NCI-H2107 (cell line): ENCODE measurements at places on chromosomes 3 and 15.

DNA sequence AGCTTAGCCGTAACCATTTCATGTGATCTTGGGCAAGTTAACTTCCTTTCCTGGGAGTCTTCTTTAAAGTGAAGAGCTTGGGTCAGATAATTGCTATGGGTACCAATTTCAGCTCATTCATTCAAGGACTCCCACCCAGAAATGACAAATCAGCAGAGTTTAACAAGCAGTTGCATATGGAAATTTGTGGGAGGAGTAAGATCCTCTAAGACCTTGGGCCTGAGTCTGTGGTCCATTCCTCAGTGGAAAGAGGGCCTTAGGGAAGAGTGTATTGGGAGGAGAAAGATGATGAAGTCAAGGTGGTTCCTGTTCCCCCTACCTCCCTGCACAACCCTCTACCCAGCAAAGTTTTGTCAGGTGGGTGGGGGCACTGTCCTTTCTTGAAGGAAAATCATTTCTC is 42.1 kb downstream of the RBP2 start:
- DNase-seq, result no peak

- no peak for DNase-seq
Measured at GRCh38 chr3:198071602-198072287, 111.7 kb downstream of the LMLN start.

GRCh38 chr3:103532986-103533385 is 1098.2 kb downstream of the ZPLD1 start:
- no peak for DNase-seq

DNA sequence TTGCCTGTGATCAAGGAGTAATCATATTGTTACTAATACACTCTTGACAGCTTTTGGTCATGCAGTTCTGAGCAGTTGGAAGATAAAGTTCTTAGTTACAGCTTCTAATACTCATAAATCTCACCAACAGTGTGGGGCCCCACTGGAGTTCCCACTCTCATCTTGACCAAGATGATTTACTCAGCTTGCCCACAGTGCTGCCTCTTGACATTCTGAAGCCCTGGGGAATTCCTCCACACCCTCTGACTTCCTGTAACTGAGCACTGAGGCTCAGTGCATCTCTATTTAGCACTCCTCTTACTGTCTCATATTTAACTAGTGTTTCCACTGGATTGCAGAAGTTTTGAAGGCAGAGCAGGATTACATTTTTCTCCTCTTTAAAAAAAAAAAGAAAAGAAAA is 1.9 kb upstream of the ARL6IP5 start:
- no peak for DNase-seq

- no peak for DNase-seq
Measured at GRCh38 chr15:47764666-47765065, 47.4 kb downstream of the SEMA6D start.

GRCh38 chr3:2985479-2985878 is 124.7 kb downstream of the IL5RA start:
- DNase-seq, result no peak

GRCh38 chr3:101379658-101380376 is 59.4 kb upstream of the IMPG2 start:
- DNase-seq, result no peak

DNA sequence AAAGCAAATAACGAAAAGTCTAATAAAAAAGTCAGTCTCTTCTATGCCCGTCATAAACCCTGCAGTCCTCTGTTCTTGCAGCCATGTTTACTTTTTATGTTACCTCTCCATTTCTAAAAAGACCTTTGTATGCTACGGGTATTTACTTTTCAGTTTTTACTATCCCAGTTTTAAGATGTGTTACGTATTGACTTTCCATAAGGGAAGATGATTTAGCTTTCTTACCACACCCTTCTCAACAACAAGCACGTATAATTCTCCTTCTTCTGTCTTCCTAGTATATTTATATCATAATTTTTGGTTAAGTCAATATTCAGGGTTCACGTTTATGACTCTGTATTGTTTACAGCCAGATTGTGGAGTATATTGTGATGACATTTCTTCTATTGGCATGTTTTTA is 10.8 kb downstream of the TRNT1 start:
- DNase-seq, result no peak

DNA sequence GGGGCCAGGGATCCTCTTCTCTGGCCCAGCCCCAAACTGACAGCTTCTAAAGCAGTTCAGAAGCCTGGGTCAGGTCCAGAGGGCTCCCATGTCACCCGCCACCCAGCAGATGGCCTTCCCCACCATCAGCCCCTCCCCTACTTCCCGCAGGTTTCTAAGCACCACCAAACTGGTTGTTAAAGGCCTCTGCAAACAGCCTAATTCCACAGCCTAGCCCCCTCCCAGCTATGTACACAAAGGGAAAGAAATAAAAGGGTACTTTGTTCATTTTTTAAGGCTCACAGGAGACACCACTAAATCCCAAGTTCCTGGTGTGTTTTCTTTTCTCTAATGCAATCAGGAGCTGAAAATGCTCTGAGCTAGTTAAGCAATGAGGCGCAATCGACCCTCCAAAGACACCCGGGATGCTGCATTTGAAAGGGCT is 30.6 kb downstream of the PLCH1 start:
- DNase-seq, result no peak

DNA sequence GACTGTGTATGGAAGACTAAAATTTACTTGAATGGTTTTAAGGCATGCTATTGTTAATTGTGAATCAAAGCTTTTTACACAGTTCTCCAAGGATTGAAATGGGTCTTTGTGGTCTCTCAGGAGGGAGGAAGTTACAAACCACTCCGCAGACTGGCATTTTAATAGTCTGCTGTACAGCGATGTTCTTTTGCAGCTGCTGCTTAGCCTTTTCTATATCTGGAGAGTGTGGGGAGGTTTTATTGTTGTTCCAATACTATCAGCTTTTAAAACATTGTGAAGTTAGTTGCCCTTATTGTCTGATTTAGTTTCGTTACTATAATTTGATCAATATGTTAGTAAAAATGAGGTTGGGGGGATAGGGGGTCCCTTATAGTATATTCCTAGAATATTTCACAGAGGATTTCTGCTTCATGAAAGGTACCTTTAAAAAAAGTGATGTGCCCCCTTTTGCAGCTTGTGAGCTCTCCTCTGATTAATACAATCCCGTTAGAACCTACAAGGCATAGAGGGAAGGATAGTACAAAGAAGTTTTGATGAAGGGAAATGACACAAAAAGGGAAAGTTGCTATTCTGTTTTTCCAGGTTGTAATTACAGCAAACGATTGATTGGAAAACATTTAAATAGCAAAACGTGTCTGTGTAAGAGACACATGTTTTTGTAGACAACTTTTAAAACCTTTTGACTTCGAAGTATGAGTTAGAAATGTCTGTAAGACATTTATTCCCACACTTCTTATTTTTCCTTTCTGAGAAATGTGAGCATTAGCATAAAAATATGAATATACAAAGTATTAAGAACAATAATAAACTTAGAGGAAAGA is 158.3 kb upstream of the CGNL1 start:
- DNase-seq, result no peak

DNA sequence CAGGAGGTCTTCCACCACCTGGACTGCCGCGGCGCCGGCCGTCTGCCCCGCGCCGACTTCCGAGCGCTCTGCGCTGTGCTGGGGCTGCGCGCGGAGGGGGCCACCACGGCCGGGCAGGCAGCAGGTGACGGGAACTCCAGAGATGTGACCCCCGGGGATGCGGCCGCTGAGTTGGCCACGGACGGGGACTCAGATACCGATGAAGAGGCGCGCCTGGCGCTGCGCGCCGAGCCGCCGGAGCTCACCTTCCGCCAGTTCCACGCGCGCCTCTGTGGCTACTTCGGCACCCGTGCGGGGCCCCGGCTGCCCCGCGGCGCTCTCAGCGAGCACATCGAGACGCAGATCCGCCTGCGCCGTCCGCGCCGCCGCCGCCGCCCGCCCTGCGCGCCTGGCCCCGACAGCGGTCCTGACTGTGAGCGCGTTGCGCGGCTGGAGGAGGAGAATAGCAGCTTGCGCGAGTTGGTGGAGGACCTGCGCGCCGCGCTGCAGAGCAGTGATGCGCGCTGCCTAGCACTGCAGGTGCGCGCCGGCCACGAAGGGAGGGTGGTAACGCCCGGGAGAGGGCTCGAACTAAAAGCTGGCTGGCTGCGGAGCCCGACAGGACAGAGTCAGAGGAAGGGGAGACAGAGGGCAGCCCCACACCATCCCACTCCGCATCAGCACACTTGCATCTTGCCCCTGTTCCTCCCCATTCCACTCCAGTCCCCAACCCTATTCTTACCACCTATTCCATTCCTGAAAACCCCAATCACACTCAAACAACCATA is 885 bp downstream of the EFCC1 start:
- DNase-seq, result no peak

DNA sequence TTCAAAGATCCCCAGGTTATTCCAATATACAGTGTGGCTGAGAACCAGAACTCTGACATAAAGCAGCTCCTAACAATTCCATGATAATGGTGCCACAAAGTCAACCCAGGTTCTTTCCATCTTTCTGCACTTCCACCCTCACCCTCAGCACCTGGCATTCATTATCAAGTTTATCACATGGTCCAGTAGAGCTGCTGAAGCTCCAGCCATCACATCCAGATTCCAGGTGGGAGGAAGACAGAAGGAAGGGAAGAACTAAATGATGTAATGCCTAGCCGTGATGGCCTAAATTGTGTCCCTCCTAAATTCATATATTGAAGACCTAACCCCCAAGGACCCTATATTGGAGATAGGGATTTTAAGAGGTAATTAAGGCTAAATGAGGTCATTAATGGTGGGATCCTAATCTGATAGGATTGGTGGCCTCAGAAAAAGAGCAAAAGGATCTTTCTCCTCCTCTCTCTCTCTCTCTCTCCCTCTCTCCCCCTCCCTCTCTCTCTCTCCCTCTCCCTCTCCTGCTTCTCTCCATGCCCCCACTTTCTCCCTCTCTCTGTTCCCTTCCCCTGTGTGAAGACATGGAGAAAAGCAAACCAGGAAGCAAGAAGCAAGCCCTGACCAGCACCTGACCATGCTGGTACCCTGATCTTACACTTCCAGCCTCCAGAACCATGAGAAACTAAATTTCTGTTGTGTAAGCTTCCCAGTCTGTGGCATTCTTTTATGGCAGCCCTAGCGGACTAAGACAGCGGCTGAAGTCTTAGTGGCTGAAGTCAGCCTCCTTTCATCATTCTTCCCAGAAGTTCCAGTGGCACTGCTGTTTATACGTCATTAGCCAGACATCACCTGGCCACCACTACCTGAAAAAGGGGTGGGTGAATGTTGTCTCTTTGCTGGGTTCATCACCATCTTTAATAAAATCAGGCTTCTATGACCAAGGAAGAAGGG is 369.7 kb upstream of the PROK2 start:
- DNase-seq, result no peak

- no peak for DNase-seq
Measured at GRCh38 chr3:24088782-24089181, 143.7 kb downstream of the NR1D2 start.

- DNase-seq, result no peak
Measured at GRCh38 chr3:28915741-28916500, 364.9 kb upstream of the RBMS3 start.

DNA sequence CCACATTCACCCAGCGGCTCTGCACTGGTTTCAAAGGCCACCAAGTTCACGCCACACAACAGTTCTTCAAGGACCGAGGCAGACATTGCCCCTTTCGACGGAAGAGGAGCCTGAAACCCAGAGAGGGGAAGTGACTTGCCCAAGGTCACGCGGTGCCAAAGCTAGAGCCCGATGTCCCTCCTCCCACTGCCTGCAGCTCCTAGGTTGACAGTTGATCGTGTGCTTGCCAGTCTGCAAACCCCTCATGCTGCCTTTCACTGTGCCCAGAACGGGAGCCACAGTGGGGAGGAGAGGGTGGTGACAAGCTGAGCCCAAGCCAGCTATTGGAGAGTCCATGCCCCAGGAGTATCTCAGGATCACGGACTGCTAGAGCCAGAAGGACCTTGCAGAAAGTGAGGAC is 230.9 kb downstream of the XXYLT1 start:
- DNase-seq, result no peak

GRCh38 chr15:90086868-90087268 is 15.4 kb downstream of the IDH2 start:
- DNase-seq, result no peak

- DNase-seq, result no peak
Measured at GRCh38 chr3:13896473-13897154, 16.7 kb upstream of the WNT7A start.

DNA sequence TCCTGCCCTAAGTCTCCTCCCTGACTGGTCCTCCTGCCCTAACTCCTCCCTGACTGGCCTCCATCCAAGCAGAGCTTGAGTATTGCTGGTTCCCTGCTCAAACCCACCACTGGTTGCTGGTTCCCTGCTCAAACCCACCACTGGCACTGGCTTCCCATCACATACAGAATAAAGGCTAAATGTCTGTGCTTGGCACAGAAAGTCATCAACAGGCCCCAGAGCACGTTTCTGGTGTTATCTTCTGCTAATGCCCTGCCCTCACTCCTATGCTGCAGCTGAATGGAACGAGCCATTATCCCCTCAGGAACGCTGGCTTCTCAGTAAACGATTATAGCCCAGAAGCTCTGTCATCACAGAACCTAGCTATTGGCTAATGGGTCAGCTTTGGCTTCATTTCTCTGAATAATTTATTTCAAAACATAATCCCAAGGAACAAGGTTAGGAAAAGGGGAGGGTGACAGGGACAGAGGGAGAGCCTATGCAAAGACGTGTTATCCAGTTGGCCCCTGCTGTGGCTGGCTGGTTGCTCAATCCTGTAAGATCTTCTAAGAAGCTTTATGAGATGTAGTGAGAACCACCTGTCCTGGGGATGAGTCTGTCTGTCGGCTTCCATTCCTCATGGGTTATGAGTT is 6.3 kb upstream of the MUC20 start:
- no peak for DNase-seq

GRCh38 chr3:29922992-29923746 is 642.3 kb downstream of the RBMS3 start:
- DNase-seq, result no peak

DNA sequence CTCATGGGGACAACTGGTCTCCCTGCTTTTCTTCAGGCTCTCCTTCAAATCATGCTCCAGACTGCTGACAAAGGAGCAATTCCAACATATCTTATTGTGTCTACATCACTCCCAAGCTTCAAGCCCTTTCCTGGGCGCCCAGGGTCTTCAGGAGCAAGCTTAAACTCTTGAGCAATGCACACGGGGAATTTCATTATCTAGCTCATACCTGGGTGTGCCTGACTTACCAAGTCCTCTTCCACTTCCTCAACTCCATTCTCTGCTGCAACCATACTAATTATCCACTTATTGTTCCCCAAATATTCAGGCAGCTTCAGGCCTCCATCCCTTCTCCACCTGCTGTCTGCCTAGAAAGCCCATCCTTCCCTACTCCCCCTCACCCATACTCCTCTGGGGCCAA is 50.6 kb downstream of the B3GNT5 start:
- no peak for DNase-seq
